Skin of body (tissue), 3 donors: ENCODE measurements at places on chromosomes 16 and 17.

DNA sequence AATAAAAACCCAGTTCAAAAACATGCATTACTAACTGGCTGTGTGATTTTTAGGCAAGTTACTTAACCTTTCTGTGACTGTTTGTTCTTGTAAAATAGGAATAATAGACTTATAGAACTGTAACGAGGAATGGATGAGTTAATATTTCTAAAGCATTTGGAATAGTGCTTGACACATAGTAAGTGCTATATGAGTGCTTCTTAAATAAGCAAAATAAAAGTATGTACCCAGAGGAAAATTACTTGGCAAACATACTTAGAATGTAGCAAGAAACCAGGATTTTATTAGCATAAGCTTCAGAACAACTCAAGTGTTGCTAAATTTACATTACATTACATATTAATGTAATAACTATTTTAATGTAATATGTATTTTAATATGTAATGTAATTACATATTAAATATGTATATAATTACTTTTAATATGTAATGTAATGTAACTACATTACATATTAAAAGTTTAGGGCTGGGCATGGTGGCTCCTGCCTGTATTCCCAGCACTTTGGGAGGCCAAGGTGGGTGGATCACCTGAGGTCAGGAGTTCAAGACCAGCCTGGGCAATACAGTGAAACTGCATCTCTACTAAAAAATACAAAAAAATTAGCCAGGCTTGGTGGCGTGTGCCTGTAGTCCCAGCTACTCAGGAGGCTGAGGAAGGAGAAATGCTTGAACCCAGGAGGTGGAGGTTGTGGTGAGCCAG is 14.2 kb downstream of the NFAT5 start:
- DNase-seq = no peak

- peak; percentile 30 for DNase-seq
Measured at GRCh38 chr17:7173687-7174602, 5.2 kb downstream of the ASGR1 start.

GRCh38 chr16:2715519-2715918 is 4.5 kb downstream of the PRSS27 start:
- peak; percentile 33 for DNase-seq

GRCh38 chr16:87466975-87467501 is 25.8 kb downstream of the ZCCHC14 start:
- DNase-seq = no peak

GRCh38 chr16:50259334-50260205 is 6.8 kb upstream of the ADCY7 start:
- no peak for DNase-seq

- no peak for DNase-seq
Measured at GRCh38 chr17:81132770-81133723, 32.3 kb upstream of the PVALEF start.

- no peak for DNase-seq
Measured at GRCh38 chr16:11291091-11291703, 10.1 kb upstream of the PRM1 start.

GRCh38 chr17:73174126-73174525 is 9.3 kb downstream of the SSTR2 start:
- DNase-seq = no peak

DNA sequence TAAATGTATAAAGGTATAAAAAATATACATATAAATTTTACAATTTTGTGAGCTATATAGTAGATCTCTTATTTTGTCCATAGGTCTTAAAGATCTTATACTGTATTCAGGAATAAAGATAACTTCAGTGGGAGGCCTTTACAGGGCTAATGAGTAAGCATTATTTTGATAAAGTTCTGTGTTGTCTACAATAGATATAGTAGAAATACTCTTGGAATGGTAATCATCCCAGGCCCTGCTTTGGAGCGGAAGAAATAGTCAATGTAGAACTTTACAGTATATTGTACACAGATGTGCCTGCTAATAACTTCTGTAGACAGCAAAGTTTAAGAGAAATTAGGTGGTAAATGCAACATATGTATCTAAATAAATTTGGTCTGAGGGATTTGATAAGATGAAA is 42.6 kb downstream of the TENT4B start:
- DNase-seq = no peak

DNA sequence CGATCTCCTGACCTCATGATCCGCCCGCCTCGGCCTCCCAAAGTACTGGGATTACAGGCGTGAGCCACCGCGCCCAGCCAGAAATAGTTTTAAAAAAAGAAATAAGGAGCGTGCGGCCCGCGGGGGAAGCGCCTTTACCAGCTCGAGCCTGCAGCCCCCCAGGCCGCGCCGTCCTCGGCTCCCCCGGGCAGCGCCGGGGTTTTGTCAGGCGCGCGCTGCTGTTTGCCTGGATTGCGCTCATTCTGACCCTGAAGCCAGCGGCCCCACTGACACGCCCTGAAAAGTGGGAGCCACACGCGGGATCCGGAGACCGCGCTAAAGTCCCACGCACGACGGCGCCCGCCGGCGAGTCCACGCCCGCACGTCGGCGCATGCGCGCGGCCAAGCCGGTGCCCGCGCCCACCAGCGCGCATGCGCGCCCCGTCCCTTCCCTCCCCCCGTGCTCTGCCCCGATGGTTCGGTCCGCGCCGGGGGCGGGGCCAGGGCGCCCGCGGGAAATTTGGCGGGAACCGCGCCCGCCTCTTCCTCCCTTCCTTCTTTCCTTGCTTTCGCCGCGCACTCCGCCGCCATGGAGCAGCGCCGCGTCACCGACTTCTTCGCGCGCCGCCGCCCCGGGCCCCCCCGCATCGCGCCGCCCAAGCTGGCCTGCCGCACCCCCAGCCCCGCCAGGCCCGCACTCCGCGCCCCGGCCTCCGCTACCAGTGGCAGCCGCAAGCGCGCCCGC is at the start of gene CDT1:
CDT1 (plus strand) TSS at position 526 of the 724 bp plus-strand sequence; CDS start at position 569, 43 bp downstream.
- DNase-seq = peak; percentile 84

- DNase-seq = peak; percentile 100
Measured at GRCh38 chr16:30922960-30923535, 324 bp upstream of the FBXL19 start.

DNA sequence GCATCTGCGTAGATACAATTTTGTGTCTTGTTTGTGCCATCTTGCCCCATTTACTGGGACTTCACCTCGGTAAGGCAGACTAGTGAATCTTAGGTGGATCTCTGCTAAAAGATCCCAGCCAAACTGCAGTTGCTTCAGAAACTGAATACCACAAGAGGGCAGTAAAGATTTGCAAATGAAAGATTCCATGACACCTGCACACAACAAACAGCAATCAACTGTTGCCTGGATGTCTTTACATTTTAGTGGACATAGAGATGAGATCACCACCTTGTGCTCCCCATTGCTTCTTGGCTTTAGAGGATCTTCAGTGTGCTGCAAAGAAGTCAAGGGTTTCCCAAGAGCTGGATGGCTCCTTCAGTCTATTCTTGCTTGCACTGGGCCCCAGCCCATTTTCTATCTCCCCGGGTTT is 119.2 kb upstream of the CACNG5 start:
- DNase-seq = peak; percentile 69

DNA sequence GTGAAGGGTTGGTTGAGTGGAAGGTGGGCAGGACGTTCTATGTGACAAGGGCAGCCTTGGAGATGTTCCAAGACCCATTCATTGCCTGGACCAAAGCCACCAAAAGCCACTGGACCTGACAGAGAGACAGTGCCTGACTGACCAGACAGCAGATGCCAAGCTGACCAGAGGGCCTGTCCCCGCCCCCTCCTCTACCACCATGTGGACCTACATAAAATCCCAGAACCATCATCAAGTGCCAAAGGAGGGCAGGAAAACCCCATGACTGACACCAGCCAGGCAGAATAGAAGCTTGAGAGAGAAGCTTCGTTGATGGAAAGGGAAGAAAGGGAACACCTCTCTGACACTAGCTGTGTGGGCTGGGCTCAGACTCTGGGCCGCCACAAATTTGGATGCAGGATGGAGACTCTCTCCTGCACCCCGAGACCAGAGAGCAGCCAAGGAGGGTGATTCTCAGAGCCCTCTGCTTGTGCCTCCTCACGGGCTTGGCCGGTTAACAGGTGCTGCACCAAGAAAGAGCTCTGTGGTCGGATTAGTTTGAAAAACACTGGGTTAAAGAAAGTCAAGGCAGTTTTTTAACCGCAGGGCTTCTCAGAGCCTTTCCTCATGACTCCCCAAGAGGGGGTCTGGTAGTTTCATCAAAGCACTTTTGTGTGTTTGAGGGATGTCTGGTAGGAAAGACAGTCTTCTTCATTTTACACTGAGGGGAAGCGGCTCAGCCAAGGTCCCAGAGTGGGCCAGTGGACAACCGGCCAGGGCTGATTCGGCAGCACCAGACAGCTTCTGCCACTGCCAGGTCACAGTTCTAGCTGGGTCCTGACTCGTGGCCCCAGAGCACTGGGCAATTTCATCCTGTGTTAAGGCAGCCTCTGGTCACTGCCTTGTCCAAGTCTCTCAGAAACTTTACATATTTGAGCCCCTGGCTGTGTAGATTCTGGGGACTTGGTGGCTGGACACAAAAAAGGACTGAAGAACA is 1.7 kb downstream of the TNFRSF13B start:
- DNase-seq = no peak

DNA sequence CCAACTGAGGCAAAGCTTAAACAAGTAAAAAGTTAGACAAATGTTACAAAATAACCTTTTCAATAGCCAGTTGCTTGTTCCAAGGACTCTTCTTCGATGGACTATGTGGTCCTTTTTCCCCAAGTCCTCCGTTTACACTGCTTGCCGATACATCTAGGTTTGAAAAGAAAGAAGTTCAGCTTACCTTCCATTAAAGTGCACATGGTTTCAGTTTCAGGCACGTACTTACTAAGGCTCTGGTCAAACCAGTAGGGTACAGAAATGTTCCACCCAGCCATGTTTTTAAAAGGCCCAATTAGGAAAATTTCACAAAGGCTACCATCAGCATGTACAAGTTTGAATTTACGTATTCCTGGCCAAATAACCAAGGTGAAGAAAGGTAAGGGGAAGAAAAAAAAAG is 2.1 kb downstream of the SRSF2 start:
- DNase-seq = no peak

- no peak for DNase-seq
Measured at GRCh38 chr17:17514361-17514992, 18.3 kb upstream of the RASD1 start.

DNA sequence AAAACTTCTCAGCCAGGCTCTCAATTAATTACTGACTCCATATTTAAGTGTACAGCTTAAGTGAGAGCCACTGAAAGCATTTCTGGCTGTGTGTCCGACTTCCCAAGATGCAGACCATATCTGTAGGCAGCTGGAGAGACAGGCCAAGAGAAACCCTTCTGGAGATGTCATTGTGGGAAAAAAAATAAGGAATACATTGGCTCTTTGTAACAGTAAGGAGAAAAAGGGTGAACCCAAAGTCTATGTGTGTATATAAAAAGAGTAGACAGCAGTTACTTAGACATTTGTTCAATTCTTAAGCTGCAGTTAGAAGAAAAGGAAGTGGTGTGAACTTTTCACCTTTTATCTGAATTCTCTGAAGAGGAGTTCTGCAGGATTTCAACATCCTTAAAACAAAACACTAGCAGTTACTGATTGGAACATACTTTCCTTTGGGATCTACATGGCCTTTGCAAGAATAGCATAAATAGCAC is 21.7 kb downstream of the FAM117A start:
- DNase-seq = no peak

- DNase-seq = no peak
Measured at GRCh38 chr17:45144199-45145034, 3.9 kb upstream of the HEXIM1 start.

GRCh38 chr17:76685846-76686245 is 24.9 kb downstream of the MXRA7 start:
- no peak for DNase-seq

- no peak for DNase-seq
Measured at GRCh38 chr16:9489835-9490467, 398.5 kb downstream of the HAPSTR1 start.

- no peak for DNase-seq
Measured at GRCh38 chr16:88769617-88770460, 15.2 kb downstream of the PIEZO1 start.

DNA sequence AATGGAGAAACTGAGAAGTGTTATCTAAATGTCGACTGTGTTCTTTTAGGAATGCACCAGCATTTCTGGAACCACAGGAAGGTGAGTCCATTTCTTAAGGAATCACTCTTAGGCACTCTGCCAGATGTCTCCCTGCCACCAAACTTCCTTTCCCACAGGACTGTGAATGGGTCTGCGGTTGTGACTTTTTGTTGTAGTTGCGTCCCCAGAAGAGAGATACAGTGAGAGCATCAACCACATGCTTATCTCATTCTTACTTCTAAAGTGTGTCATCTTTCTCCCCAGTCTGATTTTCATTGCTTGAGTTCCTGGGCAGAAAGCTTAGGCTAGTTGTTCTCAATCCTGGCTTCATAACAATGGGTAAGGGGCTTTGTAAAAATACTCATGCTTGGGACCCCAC is 13.4 kb downstream of the ITPRIPL2 start:
- DNase-seq = no peak

DNA sequence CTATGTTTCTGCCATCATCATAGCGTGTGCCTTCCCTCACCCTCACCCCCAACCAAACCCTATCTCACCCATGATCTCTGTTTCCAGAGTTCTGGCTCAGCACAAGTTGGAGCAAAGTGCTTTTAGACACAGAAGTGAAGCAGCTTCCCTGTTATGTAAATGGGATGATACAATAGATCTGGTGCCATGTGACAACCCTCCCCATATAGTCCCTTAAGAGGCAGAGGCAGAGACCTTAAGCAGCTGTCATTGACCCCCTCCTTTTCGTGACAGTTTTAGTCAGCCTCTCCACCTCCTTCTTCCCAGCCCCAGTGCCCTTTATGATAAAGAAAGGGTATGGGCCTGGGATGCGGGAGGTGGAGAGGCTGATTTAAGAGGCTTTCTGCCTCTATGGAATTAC is 40.3 kb upstream of the MED13 start:
- no peak for DNase-seq

- no peak for DNase-seq
Measured at GRCh38 chr17:83129676-83130075, 50.3 kb downstream of the METRNL start.

DNA sequence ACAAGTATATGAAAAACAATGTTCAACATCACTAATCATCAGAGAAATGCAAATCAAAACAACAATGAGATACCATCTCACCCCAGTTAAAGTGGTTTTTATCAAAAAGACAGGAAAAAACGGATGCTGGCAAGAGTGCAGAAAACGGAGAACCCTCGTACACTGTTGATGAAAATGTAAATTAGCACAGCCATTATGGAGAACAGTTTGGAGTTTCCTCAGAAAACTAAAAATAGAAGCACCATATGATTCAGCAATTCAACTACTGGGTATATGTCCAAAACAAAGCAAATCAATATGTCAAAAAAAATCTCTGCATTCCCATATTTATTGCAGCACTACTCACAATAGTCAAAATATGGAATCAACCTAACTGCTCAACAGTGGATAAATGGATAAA is 50.1 kb upstream of the CES5A start:
- no peak for DNase-seq

GRCh38 chr17:39651923-39652586 is 13.1 kb upstream of the TCAP start:
- no peak for DNase-seq

DNA sequence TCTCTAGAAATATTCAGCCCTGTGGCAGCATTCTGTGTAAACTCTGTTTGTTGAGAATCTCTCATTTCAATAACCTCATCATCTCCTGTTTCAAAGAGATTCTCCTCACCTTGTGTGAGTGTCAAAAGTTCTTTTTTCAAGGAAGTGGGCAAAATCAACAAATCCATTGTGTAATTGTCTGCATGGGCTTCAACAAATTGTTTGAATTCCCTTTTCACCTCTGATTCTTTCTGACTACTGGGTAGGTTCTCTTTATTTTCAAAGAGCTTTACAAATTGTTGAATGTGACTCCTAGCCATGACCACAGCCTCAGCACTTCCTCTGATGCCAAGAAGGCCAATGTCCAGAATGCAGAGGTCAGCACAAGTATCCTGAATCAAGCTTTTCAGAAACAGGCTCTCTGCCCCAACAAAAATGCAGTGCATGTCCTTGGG is 48.0 kb downstream of the N4BP1 start:
- DNase-seq = no peak

- no peak for DNase-seq
Measured at GRCh38 chr17:32546031-32546444, 59.2 kb downstream of the CDK5R1 start.
